ENCODE measurements at places on chromosomes 6 and 20.

DNA sequence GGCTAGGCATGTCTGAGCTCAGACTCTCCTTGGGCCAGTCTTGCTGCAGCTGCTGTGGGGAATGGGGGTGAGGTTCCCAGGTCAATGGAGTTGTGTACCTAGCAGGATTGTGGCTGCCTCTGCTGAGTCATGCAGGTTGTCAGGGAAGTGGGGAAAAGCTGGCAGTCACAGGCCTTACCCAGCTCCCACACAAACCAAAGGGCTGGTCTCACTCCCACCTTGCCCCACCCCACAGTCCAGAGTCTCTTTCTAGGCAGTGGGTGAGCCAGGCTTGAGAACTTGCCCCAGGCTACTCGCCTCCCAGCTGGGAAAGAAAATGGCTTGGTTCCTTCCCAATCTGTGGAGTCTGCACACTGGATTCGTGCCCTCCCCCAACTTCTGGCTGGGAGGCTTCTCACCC lies 65.7 kb downstream of the SCP2D1 start:
- DNase-seq: no peak

GRCh38 chr20:1526896-1527295 lies 30.6 kb downstream of the SIRPD start:
- no peak for DNase-seq

DNA sequence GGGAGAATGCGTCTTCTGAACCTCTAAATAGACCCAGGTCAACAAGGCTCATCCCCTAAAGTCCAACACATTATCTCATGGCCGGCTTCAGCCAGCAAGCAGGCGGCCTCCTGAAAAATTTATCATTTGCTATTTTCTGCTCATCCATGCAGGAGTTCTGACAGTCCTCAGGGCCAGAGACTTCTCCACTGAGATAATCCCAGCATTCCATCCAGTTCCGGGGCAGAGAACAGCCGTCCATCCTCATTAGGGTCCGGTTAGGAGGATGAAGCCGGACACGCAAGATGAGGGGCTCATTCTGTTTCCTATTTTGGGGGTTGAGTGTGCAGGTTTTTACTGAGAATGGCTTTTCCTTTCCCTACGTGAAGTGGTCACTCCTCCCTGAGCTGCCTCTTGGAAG lies 258.1 kb downstream of the PREX1 start:
- no peak for DNase-seq

DNA sequence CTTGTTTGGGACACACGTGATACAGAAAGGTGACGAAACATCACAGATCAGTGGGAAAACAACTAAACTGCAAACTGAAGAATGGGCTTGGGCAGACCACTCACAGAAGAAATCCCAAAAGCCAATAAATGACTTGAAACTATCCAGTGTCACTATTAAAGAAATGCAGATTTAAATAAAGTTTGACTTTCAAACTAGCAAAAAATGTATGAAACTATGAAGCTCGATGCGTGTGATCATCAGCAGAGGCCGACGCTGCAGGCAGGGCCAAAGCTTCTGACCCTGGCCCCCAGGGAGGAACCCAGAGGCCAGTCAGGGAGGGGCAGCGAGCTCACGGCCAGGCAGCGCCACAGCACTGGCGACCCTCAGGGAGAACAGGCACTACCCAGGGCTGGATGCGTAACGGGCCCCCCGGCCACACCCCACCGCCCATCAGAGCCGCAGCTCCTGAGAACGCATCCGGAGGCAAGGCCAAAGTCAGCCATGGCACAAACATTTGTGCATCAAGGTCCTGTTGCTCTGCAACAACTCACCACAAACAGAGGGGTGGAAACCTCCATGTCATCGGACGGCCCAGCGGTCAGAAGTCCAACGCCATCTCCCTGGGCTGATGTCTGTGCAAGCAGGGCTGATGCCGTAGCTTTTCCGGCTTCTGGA lies 94.1 kb downstream of the YTHDF1 start:
- DNase-seq: no peak

- DNase-seq: no peak
Measured at GRCh38 chr6:6880745-6881437, 226.9 kb upstream of the RREB1 start.

DNA sequence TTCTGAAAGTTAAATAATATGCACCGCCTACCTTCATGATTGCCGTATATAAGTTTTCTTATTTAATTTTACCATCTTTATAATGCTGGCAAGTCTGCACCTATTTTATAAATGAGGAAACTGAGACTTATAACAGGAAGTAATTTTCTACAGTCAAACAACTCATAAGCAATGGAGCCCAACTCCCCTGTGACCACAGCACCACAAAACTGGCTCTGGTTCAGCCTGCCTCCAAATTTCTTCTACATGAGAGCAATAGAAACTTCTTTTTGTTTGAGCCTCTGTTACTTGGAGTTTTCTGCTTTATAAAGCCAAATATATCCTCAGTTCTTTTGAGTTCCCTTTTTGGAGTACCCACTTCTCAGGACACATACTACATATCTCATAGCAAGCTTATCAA lies 131.1 kb upstream of the HSF2 start:
- no peak for DNase-seq

- no peak for DNase-seq
Measured at GRCh38 chr20:64237316-64237715, 18.2 kb upstream of the PCMTD2 start.

DNA sequence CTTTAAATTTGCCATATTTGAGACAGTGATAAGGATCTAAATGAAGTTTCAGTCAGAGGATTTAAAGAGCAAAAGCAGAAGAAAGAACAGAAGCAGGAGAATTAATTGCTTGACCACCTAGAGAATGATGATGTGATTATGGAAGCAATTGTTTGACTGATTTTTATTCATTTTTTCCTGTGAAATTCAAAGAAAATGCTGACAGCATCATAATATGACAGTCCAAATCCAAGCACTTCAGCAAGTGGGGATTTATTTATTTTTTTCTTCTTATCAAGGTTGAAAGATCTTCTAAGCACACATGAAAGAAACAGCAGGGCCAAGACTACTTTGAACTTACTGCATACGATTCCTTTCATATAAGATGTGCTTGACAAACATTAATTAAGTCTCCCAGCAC lies 125.2 kb downstream of the BMP2 start:
- DNase-seq: no peak

DNA sequence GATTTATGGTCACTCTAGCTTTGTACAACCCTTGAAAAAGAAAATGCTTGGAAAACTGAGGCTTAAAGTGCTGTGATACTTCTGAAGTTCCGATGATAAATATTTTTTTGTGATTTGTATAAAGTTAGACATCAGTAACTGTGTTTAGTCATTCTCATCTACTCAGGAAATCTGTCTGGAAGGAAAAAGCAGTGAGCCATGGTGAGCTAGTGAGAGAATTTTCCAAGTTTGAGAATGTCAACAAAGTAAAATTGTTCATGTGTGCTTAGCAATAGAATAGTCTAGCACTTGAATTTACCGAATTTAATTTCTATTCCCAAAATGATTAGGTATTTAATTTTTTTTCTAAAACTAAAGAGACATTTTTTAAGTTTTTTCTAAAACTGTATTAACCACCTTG lies 41.3 kb upstream of the PLCB4 start:
- DNase-seq: no peak

- no peak for DNase-seq
Measured at GRCh38 chr20:37202267-37202943, 23.1 kb upstream of the MROH8 start.

GRCh38 chr6:82025271-82025670 lies 222.3 kb downstream of the IBTK start:
- DNase-seq: no peak

GRCh38 chr6:44590471-44590870 lies 203.0 kb downstream of the CDC5L start:
- no peak for DNase-seq

DNA sequence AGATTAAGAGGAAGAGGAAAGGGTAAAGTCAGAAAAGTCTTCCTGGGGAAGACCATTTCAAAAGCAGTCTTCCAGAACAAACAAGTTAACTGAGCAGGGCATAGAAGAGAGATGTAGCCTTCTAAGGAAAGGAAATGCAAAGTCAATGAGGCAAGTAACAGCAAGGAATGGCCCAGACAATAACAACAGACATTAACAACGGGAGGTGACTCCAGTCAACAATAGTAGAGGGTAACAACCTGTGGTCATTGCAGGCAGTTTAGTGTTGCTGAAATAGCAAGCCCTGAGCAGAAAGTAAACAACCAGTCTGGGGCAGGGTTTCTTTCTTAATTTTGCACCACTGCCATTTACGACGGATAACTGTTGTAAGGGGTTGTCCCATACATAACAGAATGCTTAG lies 2.1 kb downstream of the MDN1 start:
- no peak for DNase-seq

GRCh38 chr6:15267221-15267620 lies 21.4 kb downstream of the JARID2 start:
- no peak for DNase-seq

All from stimulated activated CD4-positive, alpha-beta T cell treated with anti-CD3 and anti-CD28 coated beads, Interleukin-2, amount 100 ng/mL, for 4 hours (primary cell).